ENCODE measurements at places on chromosomes 7 and 10.

DNA sequence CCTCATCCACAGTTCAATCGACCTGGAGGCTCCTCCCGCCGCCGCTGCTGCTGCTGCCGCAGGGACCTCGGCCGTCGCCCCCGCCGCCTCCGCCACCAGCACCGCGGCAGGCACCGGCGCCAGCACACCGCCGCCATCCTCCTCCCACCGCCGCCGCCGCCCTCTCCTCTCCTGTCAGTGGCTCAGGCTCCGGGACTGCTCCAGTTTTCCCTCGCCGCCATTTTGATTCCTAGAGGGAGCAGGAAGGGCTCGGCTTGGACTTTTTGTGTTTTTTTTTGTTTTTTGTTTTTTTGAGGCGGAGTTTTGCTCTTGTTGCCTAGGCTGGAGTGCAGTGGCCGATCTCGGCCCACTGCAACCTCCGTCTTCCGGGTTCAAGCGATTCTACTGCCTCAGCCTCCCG is 3.0 kb upstream of the MCM10 start:
- DNase-seq, result peak; percentile 14

DNA sequence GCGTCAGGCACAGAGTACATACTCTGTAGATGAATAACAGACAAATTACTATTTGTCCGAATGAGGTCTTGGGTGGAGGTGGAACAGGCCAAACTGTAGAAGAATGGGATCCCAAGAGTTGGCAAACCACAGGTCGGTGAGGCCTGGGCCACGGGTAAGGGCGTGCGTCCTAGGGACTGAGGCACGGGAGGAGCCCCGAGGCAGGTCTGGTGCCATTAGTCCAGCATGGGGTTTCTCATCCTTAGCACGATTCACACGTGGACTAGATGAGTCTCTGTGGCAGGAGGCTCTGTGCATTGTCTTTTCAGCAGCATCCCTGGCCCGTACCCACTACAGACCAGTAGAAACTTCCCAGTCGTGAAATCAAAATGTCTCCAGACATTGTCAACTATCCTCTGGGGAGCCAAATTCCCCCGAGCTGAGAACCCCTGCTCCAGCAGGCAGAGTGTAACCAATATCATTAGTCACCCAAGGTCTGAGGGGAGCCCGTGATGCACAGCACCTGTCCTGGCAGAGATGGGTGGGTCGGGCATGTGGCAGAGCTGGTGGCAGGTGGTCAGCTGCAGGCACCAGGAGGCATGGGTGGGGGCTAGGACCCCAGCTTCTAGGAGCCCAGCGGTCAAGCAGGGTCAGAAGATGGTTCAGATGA is 61.3 kb downstream of the COL13A1 start:
- no peak for DNase-seq

DNA sequence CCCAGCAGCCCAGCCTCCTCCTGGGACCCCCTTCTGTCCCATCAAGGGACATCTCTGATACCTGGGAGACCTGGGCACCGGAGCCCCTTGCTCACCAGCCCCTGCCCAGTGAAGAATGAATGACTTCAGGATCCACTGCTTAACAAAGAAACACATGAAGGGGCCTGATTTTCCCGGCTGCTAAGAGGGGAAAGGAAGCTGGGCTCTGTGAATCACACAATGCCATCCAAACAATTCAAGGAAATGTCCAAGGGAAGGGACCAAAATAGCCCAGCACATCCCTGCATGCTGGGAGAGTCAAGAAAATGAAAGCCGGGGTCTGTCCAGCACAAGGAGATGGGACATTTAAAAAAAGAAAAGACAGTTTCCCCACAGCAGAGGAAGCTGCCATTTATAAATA is 128.7 kb upstream of the JCAD start:
- DNase-seq, result no peak

DNA sequence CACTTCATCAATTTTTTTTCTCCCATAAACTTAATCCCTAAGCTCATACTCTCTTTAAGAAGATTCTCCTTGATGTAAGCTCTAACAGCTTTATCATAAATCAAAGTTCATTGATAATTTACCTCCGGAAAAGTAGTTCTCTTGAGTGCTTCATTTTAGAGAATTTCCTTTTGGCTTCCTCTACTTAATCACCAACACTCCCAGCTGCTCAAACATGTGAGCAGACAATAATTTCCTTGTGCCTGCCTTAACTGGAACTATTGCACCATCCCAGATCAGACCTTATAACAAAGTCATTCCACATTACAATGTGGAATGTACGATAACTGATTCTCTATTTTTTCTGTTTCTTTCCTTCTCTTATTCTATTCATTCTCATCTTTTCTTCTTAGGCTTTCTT is 5.9 kb downstream of the FEZF1 start:
- no peak for DNase-seq

DNA sequence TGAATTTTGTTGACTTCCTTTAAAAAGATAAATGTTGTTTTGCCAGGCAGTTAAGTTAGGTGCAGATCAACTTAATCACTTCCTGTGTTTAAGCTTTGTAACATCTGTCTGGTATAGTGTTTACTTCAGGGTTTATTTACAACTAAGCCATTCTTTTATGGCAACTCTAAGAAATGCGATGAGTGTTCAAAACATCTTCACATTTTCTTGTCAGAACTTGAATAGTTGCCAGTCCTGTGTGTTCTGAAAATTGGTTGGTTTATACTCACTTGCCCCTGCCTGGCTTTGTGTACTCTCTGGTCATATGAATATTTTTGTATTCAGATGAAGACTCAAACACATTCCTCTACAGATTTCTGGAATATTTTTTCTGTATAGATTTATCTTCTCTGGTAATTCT is 327.2 kb downstream of the MDFIC start:
- DNase-seq, result no peak

DNA sequence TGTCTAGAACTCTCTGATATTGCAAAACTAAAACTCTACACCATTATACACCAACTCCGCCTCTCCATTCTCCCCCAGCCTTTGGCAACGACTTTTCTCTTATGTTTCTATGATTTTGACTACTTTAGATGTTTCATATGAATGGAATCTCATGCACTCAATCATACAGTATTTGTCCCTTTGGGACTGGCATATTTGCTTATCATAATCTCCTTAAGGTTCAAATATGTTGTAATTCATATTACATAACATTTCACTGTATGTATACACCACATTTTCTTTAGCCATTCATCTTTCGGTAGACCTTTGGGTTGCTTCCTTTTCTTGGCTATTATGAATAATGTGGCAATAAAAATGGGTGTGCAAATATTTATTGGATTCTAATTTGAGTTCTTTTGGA is 164.4 kb downstream of the ARL4A start:
- no peak for DNase-seq

DNA sequence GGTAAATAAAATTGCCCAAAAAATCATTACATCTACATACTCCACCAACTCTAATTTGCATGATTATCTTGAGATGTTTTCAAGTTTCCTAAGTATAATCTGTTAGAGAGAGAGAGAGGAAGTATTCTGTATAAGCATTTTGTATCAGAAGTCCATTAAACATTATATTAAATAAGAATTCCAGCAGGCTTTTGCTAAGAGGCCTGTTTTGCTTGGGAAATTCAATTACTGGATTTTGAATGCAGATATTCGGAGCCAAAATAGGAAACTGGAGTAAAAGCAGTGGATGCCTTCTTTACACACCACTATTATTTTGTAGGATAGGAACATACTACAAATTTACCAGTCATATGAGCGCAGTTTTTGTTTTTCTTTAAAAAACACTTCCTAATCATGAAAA is 727.8 kb downstream of the CNTNAP2 start:
- DNase-seq, result no peak

GRCh38 chr10:86734207-86734988 is 22.0 kb upstream of the BMPR1A start:
- no peak for DNase-seq

GRCh38 chr7:20779041-20779440 is 7.6 kb downstream of the SP8 start:
- no peak for DNase-seq

- no peak for DNase-seq
Observed at GRCh38 chr10:110481919-110482318, 15.8 kb upstream of the DUSP5 start.

- DNase-seq, result no peak
Observed at GRCh38 chr7:121774563-121774962, 98.4 kb upstream of the PTPRZ1 start.

DNA sequence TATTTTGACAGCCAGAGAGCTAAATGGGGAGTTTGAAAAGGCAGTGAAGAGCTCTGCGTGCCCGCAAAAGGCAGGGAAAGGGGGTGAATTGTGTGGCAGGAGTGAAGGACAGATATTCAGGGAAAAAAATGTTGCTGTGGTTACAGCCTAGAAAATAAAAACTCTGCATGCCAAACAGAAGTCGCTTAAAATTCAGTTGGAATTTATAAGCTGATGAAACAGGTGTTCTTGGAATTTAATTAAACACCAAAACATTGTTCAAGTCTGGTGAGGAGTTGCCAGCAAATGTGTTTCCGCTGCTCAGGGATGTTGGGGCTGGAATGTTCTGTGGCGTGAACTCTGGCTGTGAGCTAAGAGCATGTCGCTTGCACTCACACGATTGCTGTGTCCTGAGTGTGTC is 169.3 kb downstream of the ADRA2A start:
- no peak for DNase-seq

- DNase-seq, result no peak
Observed at GRCh38 chr7:5694912-5695726, 86.3 kb downstream of the RNF216 start.

- DNase-seq, result no peak
Observed at GRCh38 chr10:3765146-3765545, 19.9 kb downstream of the KLF6 start.

GRCh38 chr7:47482013-47482875 is 99.7 kb downstream of the TNS3 start:
- peak; percentile 77 for DNase-seq

DNA sequence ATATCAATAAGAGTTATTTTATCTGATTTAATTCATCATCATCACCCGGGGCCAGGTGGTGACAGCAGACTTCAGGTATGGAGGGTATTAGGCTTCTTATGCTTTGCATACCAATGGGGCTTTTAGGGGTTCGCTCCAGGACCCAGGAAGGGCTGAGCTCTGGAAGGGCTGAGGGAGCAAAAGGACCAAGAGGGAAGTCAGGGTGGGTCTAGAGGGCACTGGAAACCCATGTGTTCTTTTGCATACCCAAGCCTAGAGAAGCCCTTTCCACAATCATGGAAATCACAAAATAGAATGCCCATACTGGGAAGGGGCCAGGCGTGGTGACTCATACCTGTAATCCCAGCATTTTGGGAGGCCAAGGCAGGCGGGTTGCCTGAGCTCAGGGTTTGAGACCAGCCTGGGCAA is 30.9 kb upstream of the VCL start:
- no peak for DNase-seq

DNA sequence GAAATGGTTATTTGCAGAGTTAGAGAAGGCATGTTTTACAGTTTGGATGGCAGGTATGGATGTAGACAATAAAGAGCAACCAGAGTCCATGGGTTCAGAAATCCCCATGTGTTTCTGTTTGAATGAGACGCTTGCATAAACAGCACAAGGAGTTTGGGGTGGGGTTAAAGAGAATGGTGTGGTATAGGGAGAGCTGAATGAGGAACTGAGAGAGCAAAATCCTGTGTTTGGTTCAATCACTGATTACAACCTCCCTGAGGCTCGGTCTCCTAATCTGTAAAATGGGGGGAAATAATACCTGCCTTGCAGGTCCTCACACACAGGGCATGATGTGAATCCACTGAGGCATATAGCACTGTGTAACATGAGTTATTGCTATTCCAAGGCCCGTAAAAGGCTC is 23.7 kb downstream of the CAV1 start:
- DNase-seq, result no peak

GRCh38 chr10:44297963-44298362 is 86.9 kb downstream of the CXCL12 start:
- DNase-seq, result no peak

DNA sequence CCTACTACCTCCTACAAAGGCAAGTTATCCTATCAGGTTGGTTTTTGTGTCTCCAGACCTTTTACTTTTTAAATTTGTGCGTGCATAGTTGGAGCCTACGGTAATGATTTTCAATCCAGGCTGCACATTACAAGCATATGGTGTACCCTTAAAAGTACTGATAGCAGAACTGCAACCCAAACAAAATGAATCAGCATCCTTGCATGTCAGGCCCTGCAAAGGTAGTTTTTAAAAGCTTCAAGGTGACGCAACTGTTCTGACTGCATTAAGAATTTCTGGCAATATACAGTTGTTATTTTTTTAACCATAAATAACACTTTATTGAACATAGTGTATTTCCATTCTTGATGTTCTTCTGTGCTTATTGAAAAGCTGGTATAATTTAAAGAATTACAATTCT is 28.9 kb downstream of the GNAT3 start:
- DNase-seq, result no peak

GRCh38 chr7:16702441-16702840 is 51.1 kb upstream of the TSPAN13 start:
- DNase-seq, result no peak

DNA sequence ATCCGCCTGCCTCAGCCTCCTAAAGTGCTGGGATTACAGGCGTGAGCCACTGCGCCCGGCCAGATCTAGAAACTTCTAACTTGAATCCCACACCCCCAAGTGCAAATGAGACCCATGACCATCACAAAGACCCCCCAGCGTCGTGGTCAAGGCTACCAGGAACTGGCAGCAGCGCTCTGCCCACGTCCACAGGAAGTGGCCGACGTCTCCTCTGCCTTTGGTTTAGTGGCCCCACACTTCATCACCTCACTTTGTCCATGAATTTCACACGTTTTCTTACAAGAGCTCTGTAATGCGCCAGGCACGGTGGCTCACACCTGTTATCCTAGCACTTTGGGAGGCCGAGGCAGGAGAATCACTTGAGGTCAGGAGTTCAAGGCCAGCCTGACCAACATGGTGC is 53.5 kb upstream of the TNRC18 start:
- no peak for DNase-seq

- DNase-seq, result no peak
Observed at GRCh38 chr7:145331522-145331921, 495.7 kb upstream of the TPK1 start.

DNA sequence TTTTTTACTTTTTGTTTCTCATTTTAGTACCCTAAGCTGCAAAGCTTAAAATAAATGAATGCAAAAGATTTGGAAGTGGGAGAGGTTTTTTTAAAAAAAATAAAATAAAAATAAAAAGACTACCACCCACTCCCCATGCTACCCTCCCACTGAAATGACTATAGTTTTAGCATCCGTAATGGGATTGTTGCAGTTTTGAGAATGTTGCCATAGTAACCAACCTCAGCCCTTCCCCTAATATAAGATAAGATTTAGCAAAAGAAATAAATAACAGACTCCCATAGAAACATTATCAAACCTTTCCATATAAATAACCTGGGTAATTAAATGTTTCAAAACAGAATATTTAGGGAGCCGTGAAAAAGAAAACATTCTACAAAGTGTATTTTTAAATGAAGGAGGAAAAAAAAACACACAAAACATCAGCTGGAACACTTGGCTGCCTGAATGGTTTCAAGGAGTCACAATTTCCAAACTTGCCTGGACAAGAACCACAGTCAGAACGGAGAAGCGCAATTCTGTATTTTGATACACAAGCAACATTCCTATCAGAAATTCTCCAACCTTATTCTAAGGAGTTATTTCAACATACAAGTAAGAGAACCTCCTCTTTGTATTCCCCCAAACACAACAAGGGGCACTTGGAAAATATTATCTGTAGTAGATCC is 57.4 kb downstream of the DGKI start:
- DNase-seq, result no peak
